ENCODE measurements at places on chromosomes 2 and 18.

DNA sequence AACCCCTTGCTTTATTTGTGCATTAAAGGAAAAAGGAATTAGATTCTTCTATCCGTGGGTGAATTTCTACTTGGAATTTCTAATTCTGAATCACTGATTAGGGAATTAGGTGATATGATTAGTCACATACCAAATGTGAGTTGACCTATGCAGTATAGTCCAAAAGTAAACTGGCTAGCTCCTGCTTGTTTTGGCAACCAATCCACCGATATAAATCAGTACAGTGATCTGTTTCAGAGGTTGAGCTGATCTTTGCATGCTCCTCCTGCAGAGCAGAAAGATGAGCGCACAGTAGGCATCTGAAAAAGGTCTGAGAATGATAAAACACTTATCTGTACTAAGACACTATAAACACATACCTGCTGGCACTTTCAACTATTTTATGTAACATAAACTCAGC lies 86.6 kb downstream of the LRP1B start:
- no peak for DNase-seq

DNA sequence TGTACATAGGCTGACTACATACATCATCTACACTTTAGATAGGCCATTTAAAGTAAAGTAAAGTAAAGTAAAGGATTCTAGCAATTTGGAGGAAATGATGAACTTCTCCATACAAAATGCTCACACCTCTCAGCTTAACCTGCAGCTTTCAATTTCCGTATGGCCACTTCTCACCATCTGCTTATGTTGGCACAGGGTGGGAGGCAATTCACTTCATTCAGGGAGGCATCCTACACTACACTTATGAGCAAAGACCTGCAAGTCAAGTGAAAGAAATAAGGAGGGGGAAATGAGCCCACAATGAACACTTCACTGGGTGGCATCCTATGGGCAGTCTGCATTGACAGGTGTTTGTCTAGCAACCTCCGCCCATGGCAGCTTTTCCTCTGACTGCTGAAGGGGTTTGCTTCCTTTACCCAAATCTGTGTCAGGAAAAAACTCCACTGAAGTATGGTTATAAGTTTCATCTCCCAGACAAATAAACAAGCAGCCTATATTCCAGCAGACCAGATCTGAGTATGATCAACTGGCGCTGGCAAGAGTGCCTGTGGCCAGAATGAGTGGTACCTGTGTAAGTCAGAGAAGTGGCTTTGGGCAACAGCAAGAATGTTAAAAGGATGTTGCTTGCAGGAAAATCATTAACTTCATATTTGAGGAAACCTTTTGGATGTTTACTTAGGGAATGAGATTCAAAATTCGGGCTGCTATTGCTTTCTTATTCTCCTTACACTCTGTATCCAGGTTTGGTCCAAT lies 449.1 kb downstream of the TGIF1 start:
- DNase-seq = no peak

DNA sequence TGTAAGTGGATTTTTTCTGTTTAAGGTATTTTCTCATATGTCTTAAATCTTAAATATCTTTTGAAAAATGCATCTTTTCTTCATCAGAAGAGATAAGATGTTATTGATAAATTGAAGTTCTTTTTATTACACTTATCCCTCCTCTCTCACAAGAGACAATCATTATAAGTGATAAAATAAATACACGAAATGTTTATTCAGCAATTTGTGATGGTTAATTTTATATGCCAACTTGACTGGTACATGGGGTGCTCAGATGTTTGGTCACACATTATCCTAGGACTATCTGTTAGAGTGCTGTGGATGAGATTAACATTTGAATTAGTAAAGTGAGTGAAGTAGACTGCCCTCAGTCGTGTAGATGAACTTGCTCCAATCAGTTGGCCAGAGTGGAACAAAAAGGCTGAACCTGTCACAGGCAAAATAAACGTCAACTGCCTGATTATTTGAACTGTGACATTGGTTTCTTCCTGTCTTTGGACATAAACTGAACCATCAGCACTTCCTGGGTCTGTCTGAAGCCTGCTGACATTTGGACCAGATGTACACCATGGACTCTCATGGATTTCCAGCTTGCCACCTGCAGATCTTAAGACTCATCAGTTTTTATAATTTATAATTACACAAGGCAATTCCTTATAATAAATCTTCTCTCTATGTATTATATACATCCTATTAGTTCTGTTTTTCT lies 1126.7 kb downstream of the LRP1B start:
- no peak for DNase-seq

DNA sequence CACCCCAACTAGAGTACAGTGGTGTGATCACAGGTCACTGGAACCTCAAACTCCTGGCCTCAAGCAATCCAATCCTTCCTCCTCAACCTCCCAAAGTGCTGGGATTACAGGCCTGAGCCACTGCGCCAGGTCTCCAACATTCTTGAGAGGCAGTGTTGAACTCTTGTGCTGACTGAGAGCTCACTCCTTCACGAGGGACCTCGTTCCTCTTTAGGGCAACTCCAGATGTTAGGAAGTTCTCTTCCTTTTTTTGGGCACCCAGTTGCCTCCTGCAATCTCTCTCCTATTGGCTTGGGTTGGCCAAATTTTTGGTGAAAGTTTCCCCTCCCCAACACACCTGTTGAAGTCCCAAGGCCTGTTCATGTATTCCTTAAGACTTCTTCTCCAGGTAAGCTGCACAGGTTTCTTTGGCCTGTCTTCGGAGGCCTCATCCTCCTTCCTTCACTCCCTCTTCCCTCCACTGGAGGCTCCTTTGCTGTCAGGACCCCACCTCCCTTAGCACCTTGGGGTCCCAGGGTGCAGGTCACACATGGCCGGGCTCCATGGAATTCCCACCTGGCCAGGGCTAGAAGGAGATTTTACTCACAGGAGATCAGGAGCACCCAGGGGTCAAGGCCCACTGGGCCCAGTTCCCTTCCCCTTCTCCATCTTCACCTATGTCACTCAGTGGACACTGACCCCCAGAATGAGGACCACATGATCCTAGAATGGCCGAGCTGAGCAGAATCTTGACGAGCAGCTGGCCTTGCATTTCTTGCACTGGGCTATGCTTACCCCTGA lies 94.6 kb upstream of the SMAD2 start:
- no peak for DNase-seq

GRCh38 chr2:227185615-227186232 lies 21.3 kb downstream of the COL4A3 start:
- DNase-seq = no peak

- DNase-seq = no peak
Observed at GRCh38 chr18:10142496-10143160, 228.8 kb downstream of the VAPA start.

- no peak for DNase-seq
Observed at GRCh38 chr2:65353927-65354326, 78.5 kb downstream of the SPRED2 start.
